ENCODE measurements at places on chromosomes 7 and 10.

- DNase-seq: no peak
These were observed 102.5 kb upstream of the CELF2 start for GRCh38 chr10:10915215-10915614.

DNA sequence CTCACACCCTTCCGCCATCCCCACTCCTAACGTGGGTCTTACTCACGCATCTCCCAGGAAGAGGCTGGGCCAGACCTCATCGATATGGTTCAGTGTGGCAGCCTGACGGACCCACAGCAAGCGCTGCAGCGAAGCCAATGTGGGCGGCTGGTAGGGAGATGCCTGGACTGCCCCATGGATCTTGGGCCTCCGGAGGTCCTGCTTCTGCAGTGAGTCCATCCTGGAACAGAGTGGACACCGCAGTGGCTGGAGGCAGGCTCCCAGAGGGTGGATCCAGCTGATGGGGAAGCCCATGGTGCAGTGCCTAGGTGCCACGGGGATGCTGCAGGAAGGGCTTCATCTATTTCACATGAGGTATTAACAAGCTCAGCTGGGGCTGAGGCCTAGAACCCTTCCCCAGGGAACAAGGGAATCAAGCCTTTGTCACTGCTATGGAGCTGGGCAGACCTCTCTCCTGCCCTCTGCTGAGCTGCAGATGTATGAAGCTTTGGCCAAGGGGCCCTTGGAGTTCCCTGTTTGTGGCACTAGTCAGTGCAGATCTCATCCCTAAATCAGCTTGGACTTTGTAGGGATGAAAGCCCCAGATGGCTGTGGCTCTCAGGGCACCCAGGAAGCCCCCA lies 13.7 kb upstream of the SAMD8 start:
- DNase-seq: no peak

DNA sequence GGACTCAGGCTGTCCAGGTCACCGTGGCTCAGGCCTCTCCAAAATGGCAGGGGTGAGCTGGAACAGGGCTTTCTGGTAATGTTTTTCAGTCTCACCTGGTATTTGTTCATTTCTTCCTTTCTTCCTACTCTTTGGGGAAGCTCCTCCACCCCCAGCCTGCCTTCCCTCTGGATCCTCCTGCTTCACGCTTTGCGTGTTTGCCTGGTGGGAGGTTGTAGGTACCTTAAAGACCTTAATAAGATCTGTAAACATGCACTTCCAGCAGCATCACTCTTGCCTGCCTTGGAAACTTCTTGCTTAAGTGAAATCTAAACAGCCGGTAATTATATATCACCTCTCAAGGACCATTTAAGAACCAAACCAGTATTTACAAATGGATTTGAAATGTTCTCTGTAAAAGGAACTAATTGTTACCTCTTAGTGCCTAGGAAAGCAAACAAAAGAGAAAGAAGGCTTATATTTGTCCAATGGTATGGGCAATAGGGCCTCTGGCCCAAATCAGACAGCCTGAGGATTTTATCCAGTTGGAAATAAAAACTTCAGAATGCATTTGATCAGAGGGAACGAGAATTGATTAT lies 339.9 kb downstream of the CCSER2 start:
- DNase-seq: peak; percentile 12

- DNase-seq: no peak
These were observed 7.1 kb downstream of the CNTNAP2 start for GRCh38 chr7:146123715-146124114.

- DNase-seq: no peak
These were observed 384.4 kb downstream of the CDC14C start for GRCh38 chr7:49308787-49309186.

Data from NCI-H345 (cell line).